ENCODE measurements at places on chromosomes 7 and 10.

GRCh38 chr10:21125471-21126228, 228.5 kb upstream of the NEBL start:
- no peak for DNase-seq

- DNase-seq = no peak
These were observed 294.8 kb upstream of the DGKB start for GRCh38 chr7:15197042-15197977.

DNA sequence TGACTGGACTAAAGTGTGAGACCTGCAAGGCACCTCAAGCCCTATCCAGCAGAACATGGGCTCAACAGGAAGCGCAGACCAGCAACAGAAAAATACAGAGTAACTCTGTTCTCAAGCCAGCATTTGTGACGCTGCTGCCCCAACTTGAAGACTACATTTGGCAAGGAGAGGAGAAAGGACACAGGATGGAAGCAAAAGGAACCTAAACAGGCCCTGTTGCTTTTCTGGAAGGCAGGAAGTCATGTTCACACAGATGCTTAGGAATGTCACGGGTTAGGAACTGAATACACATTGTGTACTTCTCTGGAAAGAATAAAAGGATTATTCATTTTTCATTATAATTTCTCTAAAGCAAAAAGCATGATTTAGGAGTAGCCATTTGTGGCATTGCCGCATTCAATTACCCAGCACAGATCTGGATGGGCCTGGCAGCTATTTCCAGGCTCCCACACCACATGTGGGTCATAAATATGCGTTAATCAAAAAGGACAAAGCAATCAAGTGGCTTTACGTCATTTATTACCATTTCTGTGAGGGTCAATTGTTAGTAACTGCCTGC, 19.8 kb upstream of the TOMM7 start:
- no peak for DNase-seq

DNA sequence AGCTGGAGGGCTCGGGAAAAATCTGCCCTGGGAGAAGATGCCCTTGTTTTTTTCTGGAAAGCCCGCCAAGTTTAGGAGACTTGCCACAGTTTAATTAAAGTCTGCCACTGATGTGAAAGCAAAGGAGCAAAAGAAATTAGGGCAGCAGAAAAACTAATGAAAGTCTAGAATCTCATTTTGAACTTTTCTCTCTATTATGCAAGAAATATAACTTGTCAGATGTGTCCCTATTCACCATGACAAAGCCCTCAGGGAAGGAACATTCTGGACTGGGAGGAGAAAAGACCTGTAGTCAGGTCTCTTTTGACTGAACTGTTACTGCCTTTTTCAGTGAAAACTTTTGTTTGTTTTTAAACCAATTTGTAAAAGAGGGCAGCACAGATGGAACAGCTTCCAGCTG, 715.5 kb downstream of the SORCS3 start:
- no peak for DNase-seq

Measured in SW 1271 (cell line).